Stomach (tissue), 19 donors: ENCODE measurements at places on chromosomes 1 and 21. TPM values are rescaled to one million over a fixed set of nuclear protein-coding genes. Genes with fewer than 3 reads are reported as not detected.

ZSWIM5 gene
- 0.76 TPM for polyA plus RNA-seq

KISS1 gene
- polyA plus RNA-seq = not detected

SLC6A9 gene
- polyA plus RNA-seq = 1.1 TPM

NBL1 gene
- polyA plus RNA-seq = 121 TPM

CCDC27 gene
- not detected for polyA plus RNA-seq

PRELP gene
- 29.5 TPM for polyA plus RNA-seq
